ENCODE measurements at places on chromosomes 1 and 21.

- DNase-seq: no peak
Observed at GRCh38 chr21:23986987-23987386, 1620.3 kb downstream of the MRPL39 start.

DNA sequence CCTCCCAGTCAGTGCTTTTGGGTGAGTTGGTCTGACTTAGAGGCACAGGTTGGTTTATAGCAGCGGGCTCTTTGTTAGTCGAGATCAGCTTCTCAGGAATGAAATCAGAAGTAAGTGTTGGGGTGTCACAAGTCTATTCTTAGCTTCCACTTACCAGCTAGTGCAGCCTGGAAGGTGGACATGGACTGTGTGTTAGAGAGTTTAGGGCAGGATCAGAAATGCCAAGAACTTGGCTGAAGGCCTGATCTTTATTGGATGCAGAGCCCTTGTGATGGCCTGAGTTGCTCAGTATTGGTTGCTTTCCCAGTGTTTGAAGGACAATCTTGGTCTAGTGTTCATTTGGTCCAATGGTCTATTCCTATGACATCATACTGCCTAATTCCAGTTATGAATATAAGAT is 377.0 kb upstream of the USP24 start:
- DNase-seq: no peak

- no peak for DNase-seq
Observed at GRCh38 chr1:213075725-213076124, 24.7 kb downstream of the RPS6KC1 start.

GRCh38 chr1:3207217-3207848 is 138.3 kb downstream of the PRDM16 start:
- DNase-seq: no peak

DNA sequence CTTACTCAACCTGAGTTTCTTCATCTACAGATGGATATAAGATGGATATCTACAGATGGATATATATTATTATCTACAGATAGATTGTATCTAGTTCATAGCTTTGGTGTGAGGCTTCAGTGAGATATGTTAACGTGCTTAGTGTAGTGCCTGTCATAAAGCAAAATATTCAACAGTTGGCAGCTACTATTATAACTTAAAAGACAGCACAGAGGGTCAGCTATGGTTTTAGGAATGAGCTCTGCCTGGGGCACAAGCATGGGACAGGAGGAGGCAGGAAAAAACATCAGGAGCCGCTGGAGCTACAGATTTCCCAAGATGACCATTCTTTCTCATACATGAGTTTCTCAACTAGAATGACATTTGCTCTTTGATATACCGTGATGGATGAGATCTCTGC is 1.3 kb upstream of the CYB5R1 start:
- DNase-seq: no peak

DNA sequence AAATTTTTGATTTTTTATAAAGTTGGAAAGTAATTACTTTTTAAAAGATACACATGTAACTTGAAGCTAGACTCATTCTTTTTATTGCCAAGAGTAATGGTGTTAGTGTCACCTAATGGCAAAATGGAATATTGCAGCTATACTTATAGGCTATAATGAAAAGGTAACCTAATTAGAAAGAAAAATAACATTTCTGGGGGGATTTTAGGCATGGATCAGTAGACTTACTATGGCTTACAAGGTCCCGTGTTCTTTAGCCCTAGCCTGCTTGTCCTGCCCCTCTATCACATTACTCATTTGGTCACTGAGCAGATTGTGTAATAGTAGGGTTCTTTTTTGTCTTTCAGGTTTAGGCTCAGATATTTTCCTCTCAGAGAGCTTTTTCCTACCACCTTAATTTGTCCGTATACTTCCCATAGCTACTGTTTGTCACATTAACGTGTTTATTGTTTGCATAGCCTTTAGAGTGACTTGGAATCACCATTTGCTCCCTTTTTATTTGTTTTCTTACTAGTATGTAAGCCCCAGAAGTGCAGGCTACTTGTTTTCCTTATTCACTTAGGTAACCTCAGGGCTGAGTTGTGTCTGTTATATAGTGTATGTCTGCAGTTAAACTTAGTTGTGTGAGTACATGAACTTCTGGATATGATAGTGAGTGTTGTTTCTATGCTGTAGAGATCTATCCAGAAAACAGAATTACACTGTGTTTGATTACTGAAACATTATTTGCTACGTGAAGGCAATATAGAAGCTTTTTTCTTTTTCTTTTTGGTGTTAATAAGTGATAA is 58.7 kb downstream of the RABGAP1L start:
- no peak for DNase-seq

DNA sequence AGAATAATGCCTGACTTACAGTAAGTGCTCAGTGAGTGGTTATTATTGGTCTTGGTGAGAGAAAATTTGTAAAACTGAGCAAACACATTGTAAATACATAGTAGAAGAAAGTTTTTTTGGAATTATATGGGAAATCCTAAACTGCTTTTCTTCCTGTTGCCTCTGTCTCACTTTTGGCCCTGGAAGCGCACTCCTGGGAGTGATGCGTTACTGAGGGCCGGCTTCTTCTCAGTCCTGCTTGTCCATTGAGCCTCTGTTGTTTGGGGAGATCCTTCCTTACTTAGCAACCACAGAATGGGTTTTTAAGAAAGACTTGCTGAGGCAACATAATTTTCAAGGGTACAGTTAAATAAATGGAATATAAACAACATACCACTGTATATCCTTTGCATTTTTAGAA is 166.0 kb downstream of the EDEM3 start:
- no peak for DNase-seq

DNA sequence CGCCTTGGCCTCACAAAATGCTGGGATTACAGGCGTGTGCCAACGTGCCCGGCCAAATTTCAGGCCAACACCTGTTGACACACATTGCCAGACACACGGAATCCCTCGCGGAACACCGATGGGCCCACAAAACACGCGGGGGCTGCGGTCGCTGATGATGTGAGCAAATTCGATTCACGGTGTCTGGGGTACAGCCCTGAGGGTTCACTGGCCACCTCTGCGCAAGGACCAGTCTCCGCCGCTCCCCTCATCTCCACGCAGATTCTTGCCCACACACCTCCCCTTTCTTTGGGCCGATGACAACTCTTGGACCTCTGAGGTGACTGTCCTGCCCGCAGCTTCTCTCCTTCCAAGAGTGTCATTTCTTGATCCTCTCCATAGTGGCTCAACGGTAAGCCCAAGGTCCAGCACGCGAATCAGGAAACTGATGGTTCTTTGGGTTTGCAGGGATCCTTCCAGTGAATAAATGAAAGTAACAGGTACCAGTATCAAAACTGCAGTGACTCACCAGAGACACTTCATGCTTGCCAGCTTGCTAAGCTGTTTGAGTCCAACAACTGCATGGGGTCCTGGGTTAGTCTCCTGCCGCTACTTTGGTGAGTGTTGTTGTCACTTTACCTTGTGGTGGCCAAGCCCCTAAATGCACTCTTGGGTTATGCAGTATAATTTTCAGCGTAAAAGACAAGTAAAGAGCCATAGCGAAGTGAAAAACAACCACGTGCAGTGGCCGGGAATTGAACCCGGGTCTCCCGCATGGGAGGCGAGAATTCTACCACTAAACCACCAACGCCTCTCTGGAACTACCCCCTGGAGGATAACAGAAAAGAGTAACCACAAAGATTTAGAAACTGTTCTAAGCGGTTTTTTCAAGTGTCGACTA is 11.0 kb upstream of the RNU1-3 start:
- DNase-seq: no peak

- DNase-seq: no peak
Observed at GRCh38 chr1:26353210-26353859, 595 bp downstream of the CRYBG2 start.

- DNase-seq: no peak
Observed at GRCh38 chr1:59738152-59738551, 76.6 kb upstream of the HOOK1 start.

GRCh38 chr1:108897865-108898720 is 21.3 kb downstream of the GPSM2 start:
- DNase-seq: no peak

Measured in activated CD8-positive, alpha-beta memory T cell treated with anti-CD3 and anti-CD28 coated beads for 1 hour (primary cell).